8988T (cell line): ENCODE measurements at places on chromosomes 1 and 21.

- DNase-seq = no peak
These were observed 13.5 kb upstream of the COL16A1 start for GRCh38 chr1:31717341-31717740.

- DNase-seq = no peak
These were observed 25.0 kb upstream of the BCL9 start for GRCh38 chr1:147516157-147516917.

GRCh38 chr1:156623946-156624813 lies 5.0 kb downstream of the HAPLN2 start:
- peak; percentile 56 for DNase-seq

- DNase-seq = no peak
These were observed 8.9 kb downstream of the TMEM201 start for GRCh38 chr1:9597361-9598315.

DNA sequence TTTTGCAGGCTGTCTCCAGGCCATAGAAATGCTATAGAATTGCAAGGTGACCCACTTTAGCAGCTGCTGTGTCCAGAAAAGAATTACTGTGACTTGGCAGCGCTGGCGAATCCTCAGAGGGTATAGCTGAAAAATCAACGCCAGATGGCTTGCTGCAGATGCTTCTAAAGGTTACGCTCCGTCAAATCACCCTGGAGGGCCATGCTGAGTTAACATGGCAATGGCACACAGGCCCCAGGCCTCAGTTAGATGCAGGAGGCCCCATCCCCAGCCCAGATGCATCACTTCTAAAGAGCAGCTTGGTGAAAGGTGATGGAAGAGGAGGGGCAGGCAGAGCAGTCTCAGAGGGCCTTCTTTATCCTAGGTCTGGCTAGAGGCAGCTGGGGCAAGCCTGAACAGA lies 18.0 kb downstream of the KIAA1614 start:
- no peak for DNase-seq

DNA sequence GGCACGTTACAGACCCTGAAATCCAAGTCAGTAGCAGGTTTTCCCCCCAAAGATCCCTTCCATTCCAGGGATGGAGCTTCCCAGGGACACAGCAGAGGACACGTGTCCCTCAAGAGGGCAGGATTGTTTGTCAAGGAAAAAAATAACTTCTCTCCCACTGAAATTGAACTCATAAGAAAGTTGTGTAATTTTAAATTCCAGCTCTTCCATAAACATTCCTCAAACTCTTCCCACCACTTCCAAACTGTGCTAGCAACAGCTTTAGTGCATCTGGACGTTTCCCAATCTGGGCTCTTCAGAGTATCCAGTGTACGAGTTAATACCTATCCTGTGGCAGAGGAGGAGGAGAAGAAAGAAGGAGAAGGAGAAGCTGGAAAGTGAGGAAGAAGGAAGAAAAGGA lies 79.6 kb downstream of the PSMG1 start:
- no peak for DNase-seq

GRCh38 chr1:150753416-150753815 lies 12.2 kb downstream of the CTSS start:
- no peak for DNase-seq

GRCh38 chr1:12126781-12127180 lies 40.0 kb upstream of the TNFRSF1B start:
- no peak for DNase-seq

GRCh38 chr1:202316186-202316585 lies 25.6 kb downstream of the UBE2T start:
- no peak for DNase-seq

GRCh38 chr1:51525295-51525694 lies 6.2 kb upstream of the EPS15 start:
- no peak for DNase-seq

GRCh38 chr1:193270996-193271395 lies 84.6 kb upstream of the B3GALT2 start:
- no peak for DNase-seq

DNA sequence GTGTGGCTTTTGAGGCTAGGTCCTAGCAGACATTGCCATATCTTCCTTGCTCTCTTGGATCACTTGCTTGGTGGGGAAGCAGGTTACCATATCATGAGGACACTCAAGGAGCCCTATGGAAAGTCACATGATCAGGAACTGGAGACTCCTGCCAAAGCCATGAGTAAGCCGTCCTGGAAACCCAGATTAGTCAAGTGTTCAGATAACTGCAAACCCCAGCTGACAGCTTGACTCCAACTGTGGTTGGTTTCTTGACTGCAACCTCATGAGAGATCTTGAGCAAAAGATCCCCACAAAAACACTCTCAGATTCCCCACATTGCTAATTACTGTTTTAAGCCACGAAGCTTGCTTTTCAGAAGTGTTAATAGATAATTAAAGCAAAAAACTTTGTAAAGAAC lies 58.6 kb downstream of the CACNA1E start:
- no peak for DNase-seq

- no peak for DNase-seq
These were observed 85.3 kb upstream of the GPR88 start for GRCh38 chr1:100452641-100453040.

- no peak for DNase-seq
These were observed 39.3 kb upstream of the DUSP10 start for GRCh38 chr1:221781102-221781755.

- no peak for DNase-seq
These were observed 28.5 kb upstream of the C1orf198 start for GRCh38 chr1:230896779-230897178.

DNA sequence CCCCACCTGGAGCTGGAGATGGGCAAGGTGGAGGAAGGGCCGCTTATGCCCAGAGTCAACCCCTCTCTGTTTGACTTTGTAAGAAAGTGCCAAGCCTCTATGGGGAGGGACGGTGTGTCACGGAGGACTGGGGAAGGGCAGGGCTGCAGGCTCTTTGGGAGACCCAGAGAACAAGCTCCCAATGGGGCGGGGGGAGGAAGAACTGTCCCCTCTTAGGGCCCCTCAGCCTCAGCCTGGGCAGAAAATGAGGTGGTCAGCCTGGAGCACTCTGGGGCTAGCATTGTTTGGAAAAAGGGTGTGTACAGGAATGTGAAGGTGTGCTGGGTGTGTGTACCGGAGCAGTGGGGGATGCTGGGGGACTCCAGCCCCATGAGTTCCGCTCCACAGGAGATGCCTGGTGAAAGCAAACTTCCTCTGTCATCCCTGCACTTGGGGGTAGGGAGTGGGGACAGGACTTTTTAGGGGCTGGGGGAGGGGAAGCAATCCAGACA lies 1.2 kb upstream of the INAVA start:
- DNase-seq = no peak

DNA sequence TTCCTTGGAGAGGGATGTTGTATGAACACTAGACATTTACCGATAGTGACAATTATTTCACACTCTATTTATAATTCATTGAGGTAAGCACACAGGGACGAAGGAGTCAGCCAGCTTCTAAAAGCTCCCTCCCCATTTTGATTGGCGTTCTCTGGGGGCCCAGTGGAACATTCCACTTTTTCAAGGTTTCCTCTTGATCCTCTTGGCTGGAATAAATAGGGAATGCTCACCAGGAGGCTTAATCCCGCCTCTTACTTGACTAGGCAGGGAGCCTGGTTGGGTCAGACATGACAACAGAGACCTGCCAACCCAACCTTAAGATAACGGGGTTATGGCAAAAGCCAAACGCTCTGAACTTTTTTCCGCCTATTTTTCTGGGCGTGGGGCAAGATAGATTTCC lies 974 bp downstream of the ACTN2 start:
- DNase-seq = no peak

GRCh38 chr1:184417916-184418315 lies 31.1 kb downstream of the C1orf21 start:
- DNase-seq = no peak

DNA sequence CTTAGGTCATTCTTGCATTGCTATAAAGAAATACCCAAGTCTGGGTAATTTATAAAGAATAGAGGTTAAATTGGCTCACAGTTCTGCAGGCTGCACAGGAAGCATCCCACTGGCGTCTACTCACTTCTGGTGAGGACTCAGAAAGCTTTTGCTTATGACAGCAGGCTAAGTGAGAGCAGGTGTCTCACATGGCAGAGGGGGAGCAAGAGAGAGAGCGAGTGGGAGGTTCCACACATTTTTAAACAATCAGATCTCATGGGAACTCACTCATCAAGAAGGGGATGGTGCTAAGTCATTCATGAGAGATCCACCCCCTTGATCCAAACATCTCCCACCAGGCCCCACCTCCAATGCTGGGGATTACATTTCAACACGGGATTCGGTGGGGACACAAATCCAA lies 13.6 kb upstream of the RGS4 start:
- DNase-seq = no peak

- DNase-seq = no peak
These were observed 92.1 kb downstream of the LRRC8C start for GRCh38 chr1:89725011-89725370.

DNA sequence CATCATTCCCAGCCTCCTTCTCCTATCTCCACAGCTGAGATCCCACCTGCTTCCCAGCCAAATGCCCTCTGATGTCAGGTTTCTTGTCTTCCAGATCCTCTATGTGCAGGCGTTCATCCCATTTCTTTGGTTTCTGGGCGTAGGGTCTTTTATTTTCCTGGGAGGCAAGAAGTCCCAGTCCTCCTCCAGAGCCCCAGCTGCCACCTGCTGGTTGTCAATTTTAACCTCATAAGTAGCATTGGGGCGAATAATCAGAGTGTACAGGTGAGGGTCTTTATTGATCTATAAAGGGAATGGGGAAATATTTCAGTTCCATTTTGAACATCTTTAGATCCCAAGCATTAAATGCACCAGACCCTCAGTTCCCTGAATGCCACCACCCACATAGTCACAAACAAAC lies 47.2 kb upstream of the EPS15 start:
- no peak for DNase-seq

GRCh38 chr1:15224259-15224869 lies 22.7 kb upstream of the FHAD1 start:
- no peak for DNase-seq

DNA sequence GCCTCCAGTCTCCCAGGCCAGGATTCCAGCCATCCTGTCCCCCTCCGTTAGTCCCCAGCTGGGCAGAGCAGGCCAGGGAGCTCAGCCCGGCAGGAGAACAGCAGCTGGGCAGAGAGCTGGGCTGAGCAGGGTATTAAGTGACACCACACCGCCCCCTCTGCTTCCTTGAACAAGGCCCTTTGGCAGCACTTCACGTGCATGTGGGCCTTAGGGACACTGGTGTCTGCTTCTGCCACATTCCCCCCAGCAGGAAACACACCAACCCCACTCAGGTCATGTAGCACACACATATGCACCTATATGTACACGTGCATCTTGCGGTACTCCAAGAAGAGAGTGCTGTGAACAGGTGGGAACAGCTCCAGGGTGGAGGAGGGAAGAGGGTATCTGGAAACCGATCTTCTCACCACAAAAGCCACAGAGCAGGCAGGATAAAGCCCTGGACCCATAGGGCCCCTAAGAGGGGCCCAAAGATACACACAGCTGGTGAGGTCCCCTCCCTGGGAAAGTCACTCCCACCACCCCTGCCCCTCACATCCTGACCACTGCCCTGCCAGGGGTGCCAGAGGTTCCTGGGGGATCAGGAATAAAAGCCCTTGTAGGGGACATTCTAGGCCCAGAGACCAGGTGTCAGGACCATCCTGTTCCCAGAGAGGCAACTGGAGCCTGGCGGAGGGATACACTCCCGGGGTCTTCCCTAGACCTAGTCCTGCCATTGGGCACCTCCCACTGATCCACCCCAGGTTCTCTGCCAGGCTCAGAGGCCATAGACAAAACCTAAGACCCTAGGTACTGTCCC lies 4.5 kb downstream of the EPHA2 start:
- no peak for DNase-seq

GRCh38 chr21:44514746-44515358 lies 25.1 kb downstream of the KRTAP10-1 start:
- no peak for DNase-seq

- no peak for DNase-seq
These were observed 14.4 kb upstream of the PSMG1 start for GRCh38 chr21:39197448-39198233.

GRCh38 chr1:89553157-89553556 lies 28.5 kb downstream of the LRRC8B start:
- DNase-seq = no peak

GRCh38 chr1:89884718-89885596 lies 64.1 kb downstream of the LRRC8D start:
- DNase-seq = no peak

GRCh38 chr1:169105434-169106094 lies 926 bp upstream of the ATP1B1 start:
- DNase-seq = peak; percentile 80

DNA sequence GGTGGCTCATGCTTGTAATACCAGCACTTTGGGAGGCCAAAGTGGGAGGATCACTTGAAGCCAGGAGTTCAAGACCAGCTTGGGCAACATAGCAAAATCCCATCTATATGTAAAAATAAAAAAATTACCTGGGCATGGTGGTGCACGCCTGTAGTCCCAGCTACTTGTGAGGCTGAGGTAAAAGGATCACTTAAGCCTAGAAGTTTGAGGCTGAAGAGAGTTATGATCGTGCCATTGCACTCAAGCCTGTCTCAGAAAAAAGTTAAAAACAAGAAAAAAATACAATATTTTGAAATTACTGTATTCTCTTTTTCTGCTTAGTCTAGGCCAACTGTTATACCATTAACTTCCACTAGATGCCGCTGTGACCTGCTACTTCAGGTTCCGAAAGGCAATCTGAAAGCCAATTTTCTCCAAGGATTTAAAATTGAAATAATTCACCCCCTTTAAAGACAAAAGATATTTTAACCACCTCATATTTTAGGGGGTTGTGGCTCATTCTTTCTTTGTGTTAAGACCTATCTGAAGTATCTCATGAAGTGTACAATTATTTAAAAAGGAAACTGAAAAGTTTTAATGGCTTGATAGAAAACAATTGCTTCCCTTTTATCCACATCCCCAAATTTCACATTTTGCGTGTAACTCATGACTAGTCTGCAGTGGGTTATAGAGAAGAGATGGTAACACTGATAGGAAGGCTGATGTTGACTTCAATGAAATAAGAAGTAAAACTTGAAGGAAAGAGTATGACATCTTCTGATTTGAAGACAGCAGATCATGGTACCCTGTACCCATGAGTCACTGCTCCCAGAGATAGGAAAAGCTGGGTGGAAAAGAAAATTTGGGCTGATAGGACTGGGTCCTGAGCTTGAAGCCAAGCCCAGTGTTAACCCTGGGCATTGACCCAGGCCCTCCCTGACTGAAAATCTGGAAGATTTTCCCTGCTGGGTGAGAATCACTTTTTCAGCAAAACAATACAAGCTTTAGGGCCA lies 24.4 kb upstream of the CLDN14 start:
- no peak for DNase-seq

DNA sequence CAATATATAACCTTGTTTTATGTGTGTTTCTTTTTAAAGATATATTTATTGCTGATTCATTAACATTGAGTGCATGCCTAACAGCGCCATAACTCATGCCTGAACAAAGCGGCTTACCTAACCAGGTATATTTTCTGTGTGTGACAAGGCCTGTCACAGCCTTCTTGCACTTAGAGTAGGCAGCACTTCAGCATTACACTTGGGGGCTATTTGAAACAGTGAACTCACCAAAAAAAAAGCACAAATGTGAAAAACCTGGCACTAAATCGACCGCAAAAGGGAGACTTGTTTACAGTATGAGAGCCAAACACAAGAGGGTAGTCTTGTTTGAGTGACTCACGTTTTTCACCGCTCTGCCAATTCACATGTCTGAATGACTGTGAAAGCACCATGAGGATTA lies 111.7 kb downstream of the DISP1 start:
- DNase-seq = no peak

GRCh38 chr1:101448018-101448417 lies 211.2 kb downstream of the S1PR1 start:
- no peak for DNase-seq

GRCh38 chr1:53327182-53327913 lies 522 bp downstream of the LRP8 start:
- no peak for DNase-seq

- no peak for DNase-seq
These were observed 685 bp upstream of the VAMP4 start for GRCh38 chr1:171742577-171742922.

GRCh38 chr1:201190005-201190404 lies 619 bp upstream of the IGFN1 start:
- DNase-seq = no peak
